ENCODE measurements at places on chromosomes 2 and 18.

GRCh38 chr2:205868773-205869333 lies 186.6 kb downstream of the NRP2 start:
- no peak for DNase-seq

DNA sequence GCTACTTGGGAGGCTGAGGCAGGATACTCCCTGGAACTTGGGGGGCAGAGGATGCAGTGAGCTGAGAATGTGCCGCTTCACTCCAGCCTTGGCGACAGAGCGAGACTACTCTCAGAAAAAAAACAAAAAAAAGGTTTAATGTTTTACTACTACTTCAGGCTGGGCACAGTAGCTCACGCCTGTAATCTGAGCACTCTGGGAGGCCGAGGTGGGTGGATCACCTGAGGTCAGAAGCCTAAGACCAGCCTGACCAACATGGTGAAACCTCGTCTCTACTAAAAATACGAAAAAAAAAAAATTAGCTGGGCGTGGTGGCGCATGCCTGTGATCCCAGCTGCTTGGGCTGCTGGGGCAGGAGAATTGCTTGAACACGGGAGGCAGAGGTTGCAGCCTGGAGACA lies 75.7 kb upstream of the ATIC start:
- DNase-seq, result no peak

GRCh38 chr2:237995036-237995435 lies 28.2 kb downstream of the UBE2F start:
- DNase-seq, result no peak

DNA sequence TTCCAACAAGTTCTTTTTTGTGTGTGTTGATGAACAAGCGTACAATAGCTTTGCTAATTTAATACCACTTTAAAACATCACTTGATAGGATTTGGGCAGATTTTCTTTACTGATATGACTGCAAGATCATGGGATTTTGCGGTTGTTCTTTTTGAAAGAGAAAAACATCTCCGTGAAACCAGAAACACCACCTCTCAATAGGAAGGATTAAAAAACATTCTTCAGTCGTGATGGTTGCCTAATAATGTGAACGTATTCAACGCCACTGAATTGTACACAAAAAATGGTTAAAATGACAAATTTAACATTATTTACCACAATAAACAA lies 19.3 kb downstream of the RBMS1 start:
- DNase-seq, result no peak
